ENCODE measurements at places on chromosomes 11 and 22.

- DNase-seq: no peak
These were observed 19.5 kb downstream of the LHFPL7 start for GRCh38 chr22:24926849-24927579.

DNA sequence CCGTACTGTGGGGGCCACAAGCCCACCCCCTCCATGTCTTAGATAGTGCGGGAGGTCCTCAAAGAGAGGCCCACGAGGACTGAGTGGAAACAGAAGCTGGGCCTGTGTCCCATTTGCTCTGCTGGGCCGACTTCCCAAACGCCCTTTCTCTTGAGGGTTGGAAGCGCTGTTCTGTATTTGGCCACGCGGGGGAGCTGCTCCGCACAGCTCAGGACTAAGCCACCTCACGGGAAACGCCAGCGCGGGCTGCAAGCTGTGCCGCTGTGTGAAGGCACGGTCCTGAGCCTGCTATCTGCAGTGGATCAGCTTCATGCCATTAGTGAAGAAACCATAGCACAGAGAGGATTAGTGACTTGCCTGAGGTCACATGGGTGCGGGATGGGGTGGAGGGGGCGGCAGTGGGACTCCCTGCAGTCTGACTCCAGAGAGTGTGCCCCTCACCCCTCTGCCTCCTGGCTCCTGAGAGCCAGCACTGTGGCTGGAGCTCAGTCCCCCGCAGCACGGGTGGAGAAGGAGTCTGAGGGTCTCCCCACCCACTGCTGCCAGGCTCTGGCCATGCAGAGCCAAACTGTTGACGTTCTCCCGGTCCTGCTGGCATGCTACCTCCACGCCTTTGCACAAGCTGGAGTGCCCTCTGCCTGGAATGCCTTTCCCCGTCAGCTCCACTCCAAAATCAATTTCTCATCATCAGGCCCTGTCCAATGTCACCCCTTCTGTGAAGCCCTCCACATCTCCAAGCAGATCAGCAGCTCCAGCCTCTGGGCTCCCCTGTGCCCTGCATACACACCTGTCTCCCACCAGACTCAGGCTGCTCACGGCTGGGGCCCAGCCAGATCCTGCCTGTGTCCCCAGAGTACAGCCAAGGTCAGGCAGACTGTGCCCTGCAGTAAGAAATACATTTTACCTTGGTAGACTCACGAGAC lies 51.5 kb upstream of the LRRC32 start:
- DNase-seq: peak; percentile 76

- no peak for DNase-seq
These were observed 48.1 kb upstream of the GRAMD1B start for GRCh38 chr11:123381817-123382554.

DNA sequence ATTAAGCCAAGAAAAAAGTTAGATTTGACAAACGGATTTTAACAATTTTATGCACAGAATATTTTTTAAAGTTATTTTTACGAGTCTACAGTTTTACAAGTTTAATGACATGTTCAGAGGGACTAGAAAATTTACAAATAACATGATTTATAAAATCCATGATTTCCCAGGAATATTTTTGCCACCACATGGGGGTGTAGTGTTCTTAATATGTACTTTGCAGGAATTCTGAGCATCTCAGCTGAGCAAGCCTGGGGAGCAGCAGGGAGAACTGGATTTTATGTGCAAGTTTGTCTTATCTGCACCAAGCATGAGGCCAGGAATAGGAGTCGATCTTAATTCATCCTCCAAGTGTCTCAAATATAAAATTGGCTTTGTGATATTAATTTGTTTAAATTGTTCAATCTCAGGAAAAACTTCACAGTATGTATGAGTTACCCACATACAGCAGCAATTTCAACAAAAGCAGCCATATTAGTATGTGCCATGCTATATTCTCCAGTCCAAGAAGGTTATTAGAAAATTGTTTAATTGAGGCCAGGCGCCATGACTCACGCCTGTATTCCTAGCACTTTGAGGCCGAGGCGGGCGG lies 826.3 kb downstream of the DLG2 start:
- peak; percentile 17 for DNase-seq

GRCh38 chr11:8075119-8075726 lies 5.8 kb upstream of the TUB start:
- no peak for DNase-seq

- DNase-seq: no peak
These were observed 114.8 kb upstream of the NAV2 start for GRCh38 chr11:19597876-19598275.

- DNase-seq: no peak
These were observed 136.3 kb downstream of the TEAD1 start for GRCh38 chr11:12810568-12810894.

- no peak for DNase-seq
These were observed 8.7 kb downstream of the SLC22A6 start for GRCh38 chr11:62976109-62976508.

DNA sequence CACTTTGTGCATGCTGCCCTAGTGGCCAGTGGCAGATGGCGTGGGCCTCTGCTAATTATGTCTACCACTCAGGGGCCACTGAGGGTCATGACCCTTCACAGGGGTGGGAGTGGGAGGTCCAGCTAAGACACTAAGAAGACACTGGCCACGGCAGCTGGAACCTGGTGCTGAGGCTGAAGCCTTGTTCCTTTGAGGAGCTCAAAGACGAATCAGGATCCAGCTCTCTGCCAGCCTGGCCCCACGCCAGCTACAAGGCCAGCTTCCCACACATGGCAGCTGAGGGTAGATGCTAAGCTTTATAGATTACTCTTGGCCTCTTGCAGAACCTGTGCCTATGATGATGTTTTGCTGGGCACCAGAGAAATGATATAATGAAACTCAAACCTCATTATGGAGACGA lies 226.3 kb downstream of the DSCAML1 start:
- DNase-seq: no peak

GRCh38 chr11:123083623-123084029 lies 21.7 kb upstream of the HSPA8 start:
- no peak for DNase-seq

DNA sequence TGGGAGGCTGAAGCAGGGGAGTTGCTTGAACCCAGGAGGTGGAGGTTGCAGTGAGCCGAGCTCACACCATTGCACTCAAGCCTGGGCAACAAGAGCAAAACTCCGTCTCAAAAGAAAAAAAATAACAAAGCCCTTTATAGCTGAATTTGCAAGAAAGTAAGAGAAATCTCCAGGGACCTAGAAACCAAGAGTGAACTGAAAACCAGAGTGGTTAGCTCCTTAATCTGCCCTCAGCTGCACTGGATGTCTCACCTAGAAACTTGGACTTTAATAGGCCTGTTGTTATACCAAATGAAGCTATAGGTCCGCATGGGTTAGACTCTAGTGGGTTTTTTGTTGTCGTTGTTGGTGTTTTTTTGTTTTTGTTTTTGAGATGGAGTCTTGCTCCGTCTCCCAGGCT lies 4.1 kb downstream of the NEU3 start:
- no peak for DNase-seq

GRCh38 chr11:59706518-59707285 lies 6.9 kb downstream of the OR10V1 start:
- DNase-seq: no peak

DNA sequence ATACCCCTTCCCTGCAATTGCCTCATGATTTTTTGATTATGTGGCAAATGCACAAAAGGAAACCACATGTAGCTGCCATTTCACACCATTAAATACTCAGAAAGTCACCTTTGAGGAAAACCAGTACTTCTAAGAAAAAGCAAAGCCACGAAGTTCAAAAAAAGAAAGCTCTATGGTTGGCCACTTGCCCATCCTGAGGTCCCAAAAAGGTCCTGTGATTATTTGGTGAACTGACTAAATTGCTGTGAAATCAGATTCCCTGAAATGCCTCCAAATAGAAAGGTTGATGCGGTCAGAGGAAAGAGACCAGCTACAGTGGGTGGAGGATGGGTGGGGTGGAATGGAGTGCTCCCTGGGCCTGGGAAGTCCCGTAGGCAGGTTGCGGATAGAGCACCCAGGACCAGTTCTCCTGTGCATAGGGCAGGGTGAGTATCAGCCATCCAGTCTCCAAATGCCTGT lies 26.9 kb downstream of the MRPL16 start:
- no peak for DNase-seq

DNA sequence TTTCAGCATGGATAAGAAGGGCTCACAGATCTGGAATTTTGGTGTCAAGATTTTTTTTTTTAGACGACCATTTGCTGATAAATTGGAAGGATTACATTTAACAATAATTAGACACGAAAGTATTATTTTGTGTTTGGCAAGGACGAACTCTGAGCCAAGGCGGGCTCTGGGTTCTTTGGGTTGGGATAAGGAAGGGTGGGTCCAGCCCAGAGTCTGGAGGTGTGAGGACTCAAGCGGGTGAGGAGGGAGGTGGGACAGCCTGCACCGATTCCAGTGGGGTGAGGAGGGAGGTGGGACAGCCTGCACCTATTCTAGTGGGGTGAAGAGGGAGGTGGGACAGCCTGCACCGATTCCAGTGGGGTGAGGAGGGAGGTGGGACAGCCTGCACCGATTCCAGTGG lies 4.1 kb downstream of the B3GAT1 start:
- DNase-seq: no peak

DNA sequence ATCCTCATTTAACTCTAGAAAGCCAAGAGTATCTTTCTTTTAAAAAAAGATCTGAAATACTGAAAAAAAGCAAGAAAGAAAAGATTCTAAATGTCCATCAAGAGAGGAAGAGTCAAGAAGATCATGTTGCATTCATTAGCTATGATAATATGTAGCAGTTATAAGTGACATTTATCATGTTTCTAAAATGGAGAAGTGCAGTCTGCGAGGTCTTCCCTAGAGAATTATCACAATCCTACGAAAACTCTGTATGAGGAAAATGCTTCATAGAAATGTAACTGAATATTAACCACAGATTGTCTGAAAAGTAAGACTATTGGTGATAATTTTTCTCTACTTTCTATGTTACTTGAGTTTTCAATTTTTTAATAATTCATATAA lies 77.4 kb upstream of the USP47 start:
- no peak for DNase-seq

DNA sequence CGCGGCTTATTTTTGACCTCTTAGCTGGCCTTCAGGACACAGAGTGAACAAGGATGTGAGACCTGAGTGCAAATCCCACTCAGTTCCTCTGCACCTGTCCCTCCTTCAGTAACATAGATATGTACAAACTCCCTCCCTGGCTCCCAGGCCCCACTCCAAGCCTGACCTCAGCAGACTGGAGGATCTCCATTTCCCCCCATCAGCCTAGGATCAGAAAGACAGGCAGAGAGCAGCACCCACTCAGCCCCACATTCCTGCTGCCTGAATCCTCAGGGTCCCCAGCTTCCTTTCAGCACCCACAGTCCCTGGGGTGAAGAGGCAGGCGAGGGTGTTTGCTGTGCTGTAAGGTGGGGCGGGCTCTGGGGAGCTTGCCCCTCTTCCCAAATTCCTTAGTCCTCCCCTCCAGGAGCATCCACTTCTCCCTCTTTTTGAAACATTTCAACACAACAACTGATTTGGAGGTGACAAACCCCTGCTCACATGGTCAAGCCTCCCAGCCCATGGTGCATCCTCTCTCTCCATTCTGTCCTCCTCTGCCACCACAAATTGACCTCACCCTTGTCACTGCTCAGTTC lies 151.1 kb downstream of the FEZ1 start:
- DNase-seq: no peak
